ENCODE measurements at places on chromosomes 3 and 15.

DNA sequence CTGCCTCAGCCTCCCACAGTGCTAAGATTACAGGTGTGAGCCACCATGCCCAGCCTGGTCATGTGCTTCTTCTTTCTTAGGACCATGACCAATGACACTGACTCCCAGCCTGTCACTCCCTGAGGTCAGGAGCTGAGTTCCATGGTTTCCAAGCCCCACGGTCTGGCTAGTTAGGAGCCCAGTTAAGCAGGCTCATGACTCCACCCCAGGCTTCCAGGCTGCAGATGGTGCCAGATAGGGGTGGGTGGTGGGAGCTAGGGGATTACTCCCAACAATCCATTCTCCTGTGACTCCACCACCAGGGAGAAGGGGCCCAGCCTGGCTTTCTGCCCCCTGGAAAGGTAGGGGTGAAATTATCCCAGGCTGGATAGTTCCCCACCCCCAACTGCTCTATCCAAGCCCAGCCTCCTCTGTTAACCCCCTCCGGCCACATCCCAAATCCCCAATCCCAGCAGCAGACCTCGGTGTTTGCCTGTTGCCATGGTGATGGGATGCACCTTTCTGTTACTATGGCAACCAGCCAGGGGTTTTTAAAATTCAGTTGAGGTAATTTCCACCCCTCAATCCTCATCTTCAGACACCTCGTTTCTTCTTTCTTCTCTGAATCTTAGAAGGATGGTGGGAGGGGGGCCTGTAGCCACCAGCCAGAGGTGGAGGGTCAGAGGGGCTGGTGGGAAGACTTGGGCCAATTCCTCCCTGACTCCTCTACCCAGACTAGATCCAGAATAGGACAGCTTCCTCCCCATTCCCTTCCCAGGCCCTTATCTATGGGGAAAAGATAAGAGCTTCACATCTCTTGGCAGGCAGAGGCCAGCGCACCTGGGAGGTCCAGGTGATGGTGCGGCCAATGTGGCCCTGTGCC lies 22.5 kb upstream of the SEMA3F start:
- DNase-seq: no peak

- DNase-seq: no peak
These were observed 39.1 kb downstream of the MEF2A start for GRCh38 chr15:99604865-99605264.

DNA sequence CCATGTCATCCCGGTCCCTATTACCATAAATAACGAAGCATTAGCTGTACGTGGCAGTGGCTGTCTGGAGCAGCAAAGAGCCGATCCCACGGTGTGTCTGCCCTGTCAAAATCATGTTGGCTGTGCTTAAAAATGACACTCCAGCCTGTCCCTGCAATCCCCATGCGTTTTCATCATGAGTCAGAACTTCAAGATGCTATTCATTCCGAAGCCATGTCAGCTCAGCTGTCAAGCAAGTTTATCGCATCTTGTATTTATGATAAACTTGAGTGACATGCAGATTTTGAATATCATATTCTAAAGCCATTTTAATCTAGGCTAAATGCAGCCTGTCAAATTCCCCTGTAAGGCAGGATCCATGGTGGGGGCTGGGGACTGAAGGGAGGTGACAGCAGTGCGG lies 152.4 kb downstream of the TJP1 start:
- DNase-seq: peak; percentile 70

- DNase-seq: peak; percentile 19
These were observed 209.8 kb upstream of the THRB start for GRCh38 chr3:24704496-24704895.

GRCh38 chr3:69403454-69403853 lies 17.6 kb upstream of the FRMD4B start:
- DNase-seq: no peak

Data from ELR (cell line).